ENCODE measurements at places on chromosomes 4 and X.

DNA sequence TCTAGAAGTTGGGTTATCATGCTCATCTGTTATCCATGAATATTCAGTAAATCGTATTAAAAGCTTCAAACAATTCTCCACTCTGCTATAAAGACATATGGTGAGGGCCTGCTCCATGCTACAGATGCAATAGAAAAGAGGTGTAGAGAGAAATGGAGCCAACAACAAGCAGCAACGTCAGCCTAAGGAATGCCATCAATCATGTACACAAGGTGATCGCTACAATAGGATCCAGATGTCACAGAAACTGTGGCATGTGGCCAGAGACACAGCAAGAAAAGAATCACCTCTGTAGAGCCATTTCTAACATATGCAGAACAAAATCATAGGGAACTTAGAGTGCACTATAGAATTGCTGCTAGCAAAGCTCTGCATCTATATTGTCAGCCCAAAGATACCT lies 1188.1 kb downstream of the PCDH7 start:
- DNase-seq: no peak

DNA sequence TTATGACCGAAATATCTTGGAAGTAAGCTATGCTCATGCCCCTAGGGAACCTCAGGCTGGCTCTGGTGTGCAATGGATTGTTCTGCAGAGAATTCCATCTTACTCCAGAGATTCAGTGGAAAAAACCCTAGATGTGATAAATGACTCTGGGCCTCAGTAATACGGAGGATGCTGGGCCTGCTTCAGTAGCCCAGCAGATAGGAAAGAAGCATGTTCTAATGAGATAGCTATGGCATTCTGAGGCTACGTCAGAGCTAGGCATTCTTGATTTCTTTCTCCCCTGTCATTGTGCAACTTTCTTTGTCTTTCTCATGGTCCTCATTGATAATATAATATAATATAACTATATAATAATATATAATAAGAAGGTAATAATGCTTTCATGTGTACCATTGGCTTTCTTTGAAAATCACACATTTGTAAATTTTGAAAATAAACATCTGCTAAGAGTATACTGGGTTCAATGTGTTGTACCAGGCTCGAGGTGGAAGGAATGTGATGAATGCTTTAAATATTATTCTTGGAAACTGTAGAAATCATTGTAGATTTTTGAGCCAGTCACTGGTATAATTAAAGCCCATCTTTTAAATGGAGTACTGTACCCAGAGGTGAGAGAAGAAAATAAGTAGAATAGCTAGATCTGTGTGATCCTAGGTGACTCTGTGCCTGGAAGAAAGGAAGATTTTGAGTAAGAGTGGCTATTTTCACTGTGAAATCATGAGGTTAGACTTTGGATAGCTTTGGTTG lies 152.0 kb downstream of the IL15 start:
- DNase-seq: no peak

DNA sequence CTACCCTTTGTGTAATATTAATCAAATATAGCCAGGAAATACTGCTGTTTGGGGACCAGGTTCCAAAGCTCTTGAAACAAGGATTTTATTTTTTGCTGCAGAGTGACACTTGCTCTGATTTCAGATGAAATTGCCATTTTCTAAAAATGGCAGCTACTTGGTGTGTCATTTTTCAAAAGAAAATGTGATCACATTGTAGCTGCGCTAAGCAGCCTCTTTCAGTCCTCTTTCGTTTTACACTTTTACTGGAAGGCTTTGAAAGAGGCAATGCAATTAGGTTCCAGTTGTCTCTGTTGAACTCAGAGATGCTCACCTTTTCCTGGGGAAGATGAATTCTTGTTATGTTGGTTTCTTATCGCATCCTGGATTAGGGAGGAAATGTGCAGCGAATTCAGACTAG lies 85.1 kb downstream of the CT47B1 start:
- no peak for DNase-seq

GRCh38 chr4:42048394-42048793 lies 58.1 kb downstream of the SLC30A9 start:
- no peak for DNase-seq

DNA sequence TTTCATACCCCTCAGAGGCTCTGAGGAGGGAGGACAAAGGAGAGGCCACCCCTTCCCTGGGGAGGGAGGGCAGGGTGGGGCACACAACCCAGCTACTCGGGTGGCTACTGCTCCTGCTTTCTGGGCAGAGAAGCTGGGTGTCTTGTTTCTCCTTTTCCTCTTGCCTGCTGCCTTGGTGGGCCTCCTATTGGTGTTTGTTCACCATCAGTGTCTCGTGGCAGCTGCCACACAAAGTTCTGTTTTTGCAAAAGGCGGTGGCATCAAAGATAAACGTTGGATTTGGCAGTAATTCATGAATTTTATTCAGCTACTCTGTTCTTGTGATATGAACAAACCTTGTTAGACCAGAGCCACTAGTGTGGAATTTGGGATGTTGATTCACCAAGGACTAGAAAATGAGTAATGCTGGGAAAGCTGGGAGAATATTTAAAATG lies 153.0 kb upstream of the SCML1 start:
- DNase-seq: no peak

DNA sequence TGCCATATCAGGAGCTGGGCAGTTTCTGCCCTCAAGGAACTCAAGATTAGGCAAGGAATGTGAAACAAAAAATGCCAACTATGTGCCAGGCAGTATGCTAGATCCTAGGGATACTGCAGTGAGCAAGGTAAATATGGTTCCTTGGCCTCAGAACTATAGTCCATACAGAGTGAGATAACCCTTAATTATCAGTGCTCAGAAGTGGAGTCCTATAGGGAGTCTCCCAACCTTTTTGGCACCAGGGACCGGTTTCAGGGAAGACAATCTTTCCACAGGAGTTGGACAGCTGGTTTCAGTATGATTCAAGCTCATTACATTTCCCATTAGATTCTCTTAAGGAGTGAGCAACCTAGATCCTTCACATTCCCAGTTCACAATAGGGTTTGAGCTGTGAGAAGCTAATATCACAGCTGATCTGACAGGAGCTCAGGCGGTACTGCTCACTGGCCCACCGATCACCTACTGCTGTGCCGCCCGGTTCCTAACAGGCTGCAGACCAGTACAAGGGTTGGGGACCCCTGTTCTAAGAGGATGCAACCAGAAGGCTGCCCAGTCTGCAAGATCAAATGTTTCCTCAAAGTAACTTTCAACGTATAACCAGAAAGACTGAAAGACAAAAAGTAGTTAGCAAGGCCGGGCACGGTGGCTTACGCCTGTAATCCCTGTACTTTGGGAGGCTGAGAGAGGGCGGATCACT lies 1.7 kb upstream of the SRP72 start:
- DNase-seq: no peak

- DNase-seq: no peak
These were observed 99.9 kb downstream of the DCLK2 start for GRCh38 chr4:150178161-150178560.
